SHP77 treated with DMSO at 0.1 percent for 48 hours (cell line): ENCODE measurements at places on chromosomes 12 and 14.

- no peak for DNase-seq
These were observed 47.5 kb upstream of the DDX11 start for GRCh38 chr12:31026202-31026601.

- DNase-seq, result no peak
These were observed 228.6 kb upstream of the RTL1 start for GRCh38 chr14:101132051-101132571.

- no peak for DNase-seq
These were observed 488 bp upstream of the KIF5A start for GRCh38 chr12:57549203-57549908.

DNA sequence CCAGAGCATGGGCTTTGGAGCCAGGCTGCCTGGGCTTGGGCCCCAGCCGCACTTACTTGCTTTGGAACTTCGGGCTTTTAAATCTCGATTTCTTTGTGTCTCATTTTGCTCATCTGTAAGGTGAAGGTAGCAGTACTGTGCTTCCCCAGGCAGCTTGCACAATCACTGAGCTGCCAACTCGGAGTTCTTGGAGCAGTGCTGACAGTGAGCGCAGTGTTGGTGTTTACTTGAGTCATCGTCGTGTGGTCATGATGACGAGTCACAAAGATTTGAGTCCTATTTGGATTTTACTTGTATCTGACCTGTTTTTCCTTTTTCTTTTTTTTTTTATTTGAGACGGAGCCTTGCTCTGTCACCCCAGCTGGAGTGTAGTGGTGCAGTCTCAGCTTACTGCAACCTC, 31.3 kb upstream of the ATF1 start:
- DNase-seq, result no peak

DNA sequence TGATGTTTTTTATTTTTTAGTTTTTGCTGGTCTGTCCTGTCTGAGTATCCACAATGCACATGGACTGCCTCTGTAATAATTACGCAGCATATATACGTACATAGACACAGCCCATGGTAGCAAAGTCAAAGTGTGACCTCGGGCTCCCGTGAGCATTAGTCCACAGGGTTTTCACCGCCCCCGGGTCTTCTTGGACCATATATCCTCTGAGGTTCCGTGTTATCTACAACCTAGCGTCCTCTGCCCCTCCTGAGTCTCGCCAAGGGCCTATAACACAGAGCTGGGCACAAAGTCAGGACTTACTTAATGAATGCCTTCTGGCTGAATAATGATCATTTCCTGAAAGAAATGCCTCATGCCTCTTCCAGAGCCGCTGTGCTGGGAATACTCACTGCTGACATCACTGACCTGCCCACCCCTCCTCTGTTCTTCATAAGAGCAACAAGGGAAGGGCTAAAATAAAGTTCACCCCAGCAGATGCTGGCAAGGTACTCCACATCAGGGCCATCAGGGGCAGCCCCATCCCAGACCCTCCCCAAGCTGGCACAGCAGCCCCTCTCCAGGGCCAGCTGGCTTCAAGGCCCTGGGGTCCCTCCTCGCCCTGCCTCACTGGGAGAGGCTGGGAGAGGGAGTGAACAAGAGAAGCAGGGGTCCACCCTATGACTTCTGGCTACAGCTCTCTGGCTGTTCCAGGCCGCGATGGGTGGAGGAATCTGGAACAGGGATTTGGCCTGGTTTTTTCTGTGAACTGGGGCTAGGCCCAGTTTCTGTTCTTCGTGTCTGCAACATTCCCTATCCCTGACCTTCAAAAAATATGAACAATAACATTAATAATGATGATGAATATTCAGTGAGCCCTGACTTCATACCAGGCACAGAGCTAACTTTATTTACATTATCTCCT, 7.9 kb downstream of the HDAC7 start:
- DNase-seq, result no peak

DNA sequence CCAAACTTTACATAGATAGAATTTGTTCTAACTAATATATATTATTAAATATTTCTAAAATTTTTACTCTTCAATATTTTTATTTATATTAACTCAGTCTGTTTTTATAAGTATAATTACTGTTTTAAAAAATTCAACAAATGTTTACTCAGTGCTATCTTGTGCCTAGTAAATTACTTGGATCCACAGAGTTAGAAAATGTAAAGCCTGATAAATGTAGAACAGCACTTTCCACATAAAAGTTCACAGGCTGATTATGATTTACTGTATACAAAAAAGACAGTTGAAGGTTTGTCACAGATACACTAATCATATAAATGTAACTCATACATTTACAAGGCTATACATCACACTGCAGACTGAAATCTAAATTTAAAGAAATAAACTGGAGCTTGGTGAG, 170.0 kb downstream of the FOXG1 start:
- no peak for DNase-seq
